Activated CD4-positive, alpha-beta T cell treated with anti-CD3 and anti-CD28 coated beads, Interleukin-2, amount 10 ng/mL, durations not matched to agents 7 days and 5 days (primary cell): ENCODE measurements at places on chromosomes 4 and X. TPM values are rescaled to one million over a fixed set of nuclear protein-coding genes. Genes with fewer than 3 reads are reported as not detected.

DNA sequence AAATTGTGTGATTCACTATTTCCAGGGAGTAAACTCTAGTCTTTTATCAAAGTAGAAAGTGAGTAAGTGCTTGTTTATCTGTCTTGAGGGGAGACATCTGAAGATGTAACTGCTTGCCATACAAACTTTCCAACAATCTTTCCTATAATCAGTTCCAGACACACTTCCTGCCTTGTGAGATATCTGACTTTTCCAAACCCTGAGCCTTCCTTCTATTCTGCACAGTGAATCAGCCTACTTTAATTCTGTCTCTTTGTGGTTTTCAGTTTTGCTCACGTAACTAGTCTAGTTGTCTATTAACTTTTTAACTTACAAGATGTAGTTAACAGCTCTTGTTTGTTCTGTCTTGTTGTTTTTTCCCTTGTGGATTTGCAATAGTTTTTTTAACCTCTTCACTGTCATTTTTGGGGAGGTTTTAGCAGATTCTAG lies 947.8 kb downstream of the C4orf33 start:
- H3K27ac ChIP-seq: no peak overlapping the region
- DNase-seq: no peak
- no peak overlapping the region for H3K4me3 ChIP-seq
- H3K36me3 ChIP-seq: no peaks in the 10 kb centered on the region

Gene SH3RF1
- 0.17 TPM for total RNA-seq

DNA sequence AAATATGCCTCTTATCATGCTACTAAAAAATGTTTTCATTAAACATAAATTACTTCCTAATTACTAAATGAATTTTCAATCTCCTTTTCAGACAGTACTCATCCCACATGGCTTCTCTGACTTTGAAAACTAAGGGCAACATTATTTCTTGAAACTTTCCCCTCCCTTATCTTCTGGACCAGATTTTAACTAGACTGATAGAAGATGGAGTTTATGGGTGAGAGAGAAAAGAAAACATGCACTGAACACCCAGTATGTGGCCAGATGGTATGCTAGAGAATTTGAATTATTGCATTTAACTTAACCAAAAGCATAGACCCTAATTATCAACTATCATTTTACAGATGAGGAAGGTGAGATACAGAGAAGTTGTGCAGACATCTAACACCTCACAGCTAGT lies 16.8 kb downstream of the CNOT6L start:
- no peaks in the 10 kb centered on the region for H3K27me3 ChIP-seq
- no peak overlapping the region for H3K27ac ChIP-seq
- DNase-seq: no peak
- peaks cover 61% of the 10 kb centered on the region for H3K4me1 ChIP-seq
- no peak overlapping the region for H3K4me3 ChIP-seq

DNA sequence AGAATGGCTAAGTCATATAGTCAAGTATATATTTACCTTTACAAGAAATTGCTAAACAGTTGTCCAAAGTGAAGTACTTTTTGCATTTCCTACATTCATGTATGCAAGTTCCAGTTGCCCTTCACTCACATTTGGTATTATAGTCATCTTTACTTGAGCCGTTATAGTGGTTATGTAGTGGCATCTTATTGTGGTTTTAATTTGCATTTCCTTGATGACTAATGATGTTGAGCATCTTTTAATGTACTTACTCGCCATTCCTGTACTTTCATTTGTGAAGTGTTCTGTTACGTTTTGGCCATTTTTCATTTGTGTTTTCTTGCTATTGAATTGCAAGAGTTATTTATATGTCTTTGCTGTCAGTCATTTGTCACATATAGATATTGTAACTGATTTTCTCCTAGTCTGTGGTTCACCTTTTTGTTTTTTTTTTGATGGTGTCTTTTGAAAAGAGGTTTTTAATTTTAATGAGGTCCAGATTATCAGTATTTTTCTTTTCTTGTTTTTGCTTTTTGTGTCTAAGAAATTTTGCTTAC lies 27.6 kb downstream of the ARFIP1 start:
- DNase-seq: no peak
- peaks cover 14% of the 10 kb centered on the region for H3K4me1 ChIP-seq
- peak overlapping the region; percentile 3 for H3K4me3 ChIP-seq
- H3K36me3 ChIP-seq: peaks cover 19% of the 10 kb centered on the region
- no peak overlapping the region for H3K27ac ChIP-seq

- no peak overlapping the region for H3K27ac ChIP-seq
- peak overlapping the region; percentile 54 for H3K4me3 ChIP-seq
- H3K4me1 ChIP-seq: no peaks in the 10 kb centered on the region
- no peak for DNase-seq
- peaks cover 42% of the 10 kb centered on the region for H3K27me3 ChIP-seq
Observed at GRCh38 chrX:9786798-9787635, 788 bp downstream of the SHROOM2 start.
